Fibroblast of skin of right quadriceps (primary cell): ENCODE measurements at places on chromosomes 4 and X.

- DNase-seq = peak; percentile 25
Observed at GRCh38 chr4:33054161-33054560, 2334.0 kb downstream of the PCDH7 start.

DNA sequence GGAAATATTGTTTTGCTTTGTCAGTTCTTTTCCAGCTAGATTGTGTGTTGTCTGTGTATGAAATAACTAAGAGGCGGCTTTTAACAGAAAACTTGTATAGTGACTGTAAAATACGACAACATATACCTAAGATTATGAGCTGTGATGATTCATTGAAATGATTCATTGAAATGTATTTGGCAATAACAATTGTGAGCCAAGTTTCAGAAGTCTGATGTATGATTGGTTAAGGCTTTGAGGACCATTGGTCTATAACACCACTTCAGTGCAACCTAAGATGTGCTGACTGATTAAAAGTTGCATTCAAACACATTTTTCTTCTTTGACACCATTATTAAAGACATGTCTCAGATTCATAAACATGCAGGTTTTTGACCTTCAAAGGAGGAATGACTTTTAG, 76.6 kb downstream of the PTPN13 start:
- DNase-seq = peak; percentile 80

DNA sequence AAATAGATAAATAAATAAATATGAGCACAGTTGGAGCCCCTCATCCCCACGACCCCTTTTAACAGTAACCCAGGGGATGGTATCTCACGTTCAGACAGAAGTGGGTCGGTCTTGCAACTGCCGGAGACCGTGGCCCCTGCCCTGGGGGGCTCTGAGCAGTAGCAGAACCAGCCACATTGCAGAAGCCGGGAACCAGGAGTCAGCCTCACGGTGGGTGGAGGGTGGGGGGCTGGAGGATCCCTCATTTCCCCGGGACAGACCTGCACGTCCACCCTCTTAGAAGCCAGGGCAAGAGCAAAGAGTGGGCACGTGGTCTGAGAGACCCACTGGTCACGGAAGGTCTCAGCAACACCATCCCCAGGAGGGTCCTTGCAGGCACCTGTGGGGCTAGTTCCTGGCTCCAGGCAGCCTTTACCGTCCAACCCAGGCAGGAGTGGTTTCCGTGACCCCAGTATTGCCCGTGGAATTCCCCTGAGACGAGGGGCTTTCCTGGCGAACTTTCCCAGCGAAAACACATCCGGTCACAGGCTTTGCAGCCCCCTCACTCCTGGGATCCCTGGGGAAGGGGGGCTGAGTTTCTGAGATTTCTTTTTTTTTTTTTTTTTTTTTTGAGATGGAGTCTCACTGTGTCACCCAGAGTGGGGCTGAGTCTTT, 8.8 kb upstream of the IL3RA start:
- DNase-seq = no peak

- DNase-seq = no peak
Observed at GRCh38 chrX:155923200-155923599, 42.1 kb downstream of the VAMP7 start.

- DNase-seq = no peak
Observed at GRCh38 chr4:97786306-97786920, 356.9 kb downstream of the STPG2 start.

GRCh38 chrX:100994352-100995281, 25.1 kb downstream of the ARL13A start:
- peak; percentile 11 for DNase-seq

DNA sequence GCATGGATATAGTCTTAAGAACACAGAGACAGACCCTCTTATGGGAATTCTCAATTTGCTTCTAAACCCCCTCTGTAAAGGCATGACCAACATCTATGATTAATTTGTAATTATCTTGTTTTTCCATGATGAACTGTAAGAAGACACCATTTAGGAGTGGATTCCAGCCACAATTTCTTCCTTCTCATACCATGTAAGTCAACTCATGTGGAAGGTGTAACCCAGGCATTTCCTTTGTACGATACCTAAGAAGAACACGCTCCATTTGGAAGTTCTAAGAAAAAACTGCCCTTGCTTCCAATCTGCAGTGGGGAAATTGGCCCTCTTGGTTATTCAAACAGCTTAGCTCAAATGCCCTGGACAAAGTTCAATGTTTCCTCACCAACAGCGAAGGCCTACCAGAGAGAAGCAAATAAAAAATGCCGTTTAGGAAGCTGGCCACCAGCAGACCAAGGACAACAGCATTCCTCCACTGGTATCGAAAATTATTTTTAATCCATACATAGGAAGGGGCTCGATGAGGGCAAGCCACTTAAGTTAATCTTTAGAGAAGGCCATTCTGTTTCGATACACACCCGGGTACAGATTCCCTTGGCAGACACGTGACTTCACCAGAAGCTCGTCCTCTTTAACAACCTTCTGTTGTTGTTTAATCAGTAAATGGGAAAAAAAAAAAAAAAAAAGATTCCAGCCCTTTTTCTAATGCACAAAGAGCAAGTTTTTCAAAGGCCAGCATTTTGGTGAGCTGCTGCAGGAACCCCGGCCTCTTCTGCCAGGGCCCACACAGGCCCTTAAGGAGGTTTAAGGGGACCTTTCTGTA, 2.6 kb downstream of the DHRSX start:
- no peak for DNase-seq

DNA sequence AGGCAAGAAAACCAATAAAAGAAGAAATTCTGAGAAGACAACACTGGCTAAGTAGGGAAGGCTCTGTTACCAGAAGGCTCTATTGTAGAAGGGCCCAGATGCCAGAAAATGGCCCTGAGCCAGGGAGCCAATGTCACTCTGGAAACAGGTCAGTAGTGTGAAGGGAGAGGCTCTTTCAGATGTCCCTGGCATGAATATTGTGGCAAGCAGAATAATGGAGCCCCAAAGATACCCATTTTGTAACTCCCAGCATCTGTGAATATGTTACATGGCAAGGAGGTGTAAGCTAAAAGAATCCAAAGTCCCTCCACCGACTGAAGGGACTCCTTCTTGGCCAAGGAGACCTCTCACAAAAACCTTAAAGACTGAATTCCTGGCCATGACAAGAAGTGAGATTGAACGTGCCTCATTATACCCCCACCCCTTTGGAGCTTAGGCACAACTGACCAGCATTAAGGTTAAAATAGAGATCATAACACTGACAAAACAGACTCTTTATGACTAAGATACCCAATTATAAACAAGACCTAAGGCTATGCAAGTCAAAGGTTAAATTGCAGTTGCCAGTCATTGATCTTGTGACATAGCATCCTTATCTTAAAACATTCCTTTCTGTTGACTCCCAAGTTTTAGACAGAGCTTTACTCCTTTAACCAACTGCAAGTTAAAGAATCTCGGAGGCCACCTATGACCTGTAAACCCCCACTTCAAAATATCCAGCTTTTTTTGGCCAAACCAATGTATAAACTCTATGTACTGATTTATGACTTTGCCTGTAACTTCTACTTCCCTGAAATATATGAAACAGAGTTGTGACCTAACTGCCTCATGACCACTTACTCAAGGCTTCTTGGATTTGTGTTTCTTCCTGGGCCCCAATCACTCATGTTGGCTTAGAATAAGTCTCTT, 42.2 kb upstream of the SMIM10 start:
- peak; percentile 40 for DNase-seq

DNA sequence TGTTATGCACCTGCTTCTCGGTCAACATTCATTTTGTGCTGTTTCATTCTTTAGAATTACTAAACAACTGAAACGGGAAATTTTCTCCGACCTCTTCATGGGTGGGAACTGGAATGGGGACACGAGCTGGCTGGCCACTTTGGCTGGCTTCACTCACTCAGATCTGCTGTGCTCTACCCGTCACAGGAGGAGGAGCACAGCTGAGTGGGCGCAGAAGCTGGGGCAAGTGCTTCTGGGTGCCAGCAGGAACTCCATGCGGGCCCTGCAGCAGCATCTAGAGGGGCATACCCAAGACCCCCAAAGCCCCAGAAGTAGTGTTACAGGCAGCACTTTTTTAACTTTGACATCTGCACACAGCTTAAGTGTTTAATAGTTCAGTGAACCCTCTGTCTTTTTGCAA, 109.6 kb downstream of the TMEM144 start:
- DNase-seq = no peak

GRCh38 chr4:99507762-99508161, 3.1 kb upstream of the C4orf17 start:
- DNase-seq = no peak

DNA sequence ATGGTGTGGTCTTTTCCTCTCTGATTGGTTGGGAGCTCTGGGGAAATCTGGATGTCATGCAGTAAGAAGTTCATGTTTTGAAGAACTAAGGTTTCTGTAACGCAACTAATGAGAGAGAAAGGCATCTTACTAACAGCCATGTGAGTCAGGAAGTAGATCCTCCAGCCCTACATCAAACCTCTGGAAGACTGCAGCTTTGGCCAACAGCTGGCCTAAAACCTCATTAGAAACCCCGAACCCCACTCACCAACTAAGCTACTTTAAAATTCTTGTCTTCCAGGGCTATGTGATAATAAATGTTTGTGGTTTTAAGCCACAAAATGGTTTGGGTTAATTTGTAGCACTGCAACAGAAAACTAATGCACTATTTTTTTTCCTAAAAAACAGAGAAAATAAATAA, 549.0 kb upstream of the GRID2 start:
- DNase-seq = peak; percentile 10

- no peak for DNase-seq
Observed at GRCh38 chrX:38127961-38128360, 92.7 kb downstream of the SRPX start.

DNA sequence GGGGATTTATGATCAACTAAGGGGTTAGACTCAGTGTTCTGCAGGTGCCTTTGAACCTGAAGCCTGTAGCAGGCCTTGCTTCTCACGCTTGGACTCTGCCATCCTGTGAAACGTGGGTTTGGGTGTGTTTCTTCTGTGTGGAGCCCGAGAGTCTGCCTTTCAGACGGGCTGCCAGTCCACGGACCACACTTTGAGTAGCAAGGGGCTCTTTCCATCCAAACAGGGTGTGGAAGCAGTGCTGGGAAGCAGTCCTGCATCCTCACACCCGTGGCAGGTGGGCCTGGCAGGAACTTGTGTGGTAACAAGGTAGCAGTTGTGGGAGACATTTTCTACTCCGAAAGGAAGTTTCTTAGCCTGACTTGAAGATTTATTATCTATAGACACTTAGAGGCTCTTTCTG, 22.7 kb downstream of the RGS12 start:
- DNase-seq = no peak

DNA sequence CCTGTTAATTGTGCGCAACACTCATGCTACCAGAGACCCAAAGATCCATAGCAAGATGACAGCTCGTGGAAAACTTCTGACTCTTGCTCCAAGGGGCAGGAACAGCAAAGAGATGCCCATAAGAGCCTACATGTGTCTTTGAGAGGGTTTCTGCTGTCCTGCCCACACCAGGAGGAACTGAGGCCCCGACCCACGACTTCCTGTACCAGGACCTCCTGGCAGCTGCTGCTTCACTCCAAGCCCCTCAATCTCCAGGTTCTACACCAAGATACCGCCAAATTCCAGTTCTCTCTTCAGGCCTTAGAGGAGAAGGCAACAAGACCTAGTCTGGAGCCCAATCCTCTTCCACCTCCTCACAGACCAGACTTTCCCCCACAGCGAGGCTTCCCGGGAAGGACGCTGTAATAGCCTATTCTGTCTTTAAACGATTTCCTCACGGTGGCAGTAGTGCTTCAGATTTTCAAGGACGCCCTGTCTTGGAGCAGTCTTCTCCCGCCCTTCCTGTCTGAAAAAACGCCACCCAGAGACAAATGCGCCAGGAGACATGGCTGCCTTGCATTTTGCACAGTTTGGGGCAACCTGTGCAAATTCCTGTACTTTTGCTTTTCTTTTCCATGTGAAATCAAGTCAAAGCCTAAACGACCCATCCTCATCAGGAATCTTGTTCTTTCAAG, 230.2 kb upstream of the STK26 start:
- DNase-seq = no peak

DNA sequence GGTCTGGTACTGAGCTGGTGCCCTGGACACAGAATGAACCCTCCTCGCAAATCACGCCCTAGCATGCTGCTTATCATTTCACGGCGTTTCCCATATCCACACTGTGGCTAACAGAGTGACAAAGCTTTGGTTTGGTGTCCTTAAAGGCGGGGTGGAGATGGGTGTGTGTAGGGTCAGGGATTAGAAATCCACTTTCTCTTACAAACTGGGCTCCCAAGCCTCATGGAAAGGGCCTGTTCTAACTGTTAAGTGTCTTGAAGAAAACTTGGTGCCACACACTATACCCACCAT, 735 bp upstream of the CHRDL1 start:
- no peak for DNase-seq

DNA sequence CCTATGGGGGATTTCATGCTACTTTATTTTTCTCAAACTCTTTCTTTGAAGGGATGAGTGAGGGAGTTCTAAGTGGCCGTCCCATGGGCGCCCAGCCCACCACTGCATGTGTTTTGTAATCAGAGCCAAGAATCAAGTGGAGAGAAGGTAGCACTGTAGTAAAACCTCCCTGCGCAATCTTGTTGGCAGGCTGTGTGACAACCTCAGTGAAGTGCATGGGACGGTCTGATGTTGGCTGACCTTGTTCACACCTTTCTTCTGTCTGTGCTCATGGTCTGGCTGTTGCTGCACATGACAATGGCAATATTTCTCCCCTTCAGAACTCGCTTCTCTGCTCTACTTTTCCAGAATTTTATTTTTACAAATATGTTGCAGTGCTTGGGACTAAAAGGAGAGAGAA, 71.2 kb upstream of the SHISA3 start:
- DNase-seq = no peak

DNA sequence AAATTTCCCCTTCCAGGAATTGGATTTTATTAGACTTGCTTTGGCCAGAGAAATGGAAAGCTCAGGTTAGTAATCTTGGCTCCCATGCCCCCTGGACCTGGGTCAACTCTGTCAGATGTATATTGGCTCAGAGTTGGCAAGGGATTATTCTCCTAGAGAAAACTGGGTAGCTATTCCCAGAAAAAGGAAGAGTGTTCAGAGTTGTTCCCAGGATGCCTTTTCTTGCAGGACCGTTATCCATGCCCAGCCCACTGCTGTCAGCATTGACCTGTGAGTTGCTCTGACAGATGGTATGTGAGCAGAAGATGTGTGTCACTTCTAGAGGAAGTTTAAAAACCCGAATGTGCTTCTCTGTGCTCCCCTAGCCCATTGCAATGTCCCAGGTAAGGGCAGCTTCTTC, 509.9 kb upstream of the ZFP42 start:
- DNase-seq = no peak

DNA sequence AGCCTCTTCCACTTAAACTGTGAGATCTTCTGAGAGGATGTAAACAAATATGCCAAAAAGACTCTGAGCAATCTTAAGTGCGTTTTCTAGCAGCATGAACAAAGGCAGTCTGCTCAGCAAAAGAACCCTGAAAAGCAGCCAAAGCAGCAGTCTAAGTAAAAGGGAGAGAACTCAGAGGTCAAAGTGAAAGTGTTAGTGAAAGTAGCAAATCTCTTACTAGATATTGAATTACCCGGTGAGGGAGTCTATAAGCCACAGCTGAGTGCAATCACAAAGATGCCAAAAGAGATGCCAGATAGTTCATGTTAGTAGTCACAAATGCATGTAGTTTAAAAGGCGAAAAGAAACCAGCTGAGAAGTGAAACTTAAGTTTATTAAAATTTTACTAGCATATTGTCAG, 7.9 kb upstream of the GNRHR start:
- DNase-seq = peak; percentile 10

GRCh38 chrX:9728261-9728660, 37.4 kb downstream of the GPR143 start:
- no peak for DNase-seq

GRCh38 chrX:20620306-20620705, 353.6 kb upstream of the RPS6KA3 start:
- peak; percentile 74 for DNase-seq
